Brain (organoid and tissue), 16 donors: ENCODE measurements at places on chromosomes 7 and 10.

DNA sequence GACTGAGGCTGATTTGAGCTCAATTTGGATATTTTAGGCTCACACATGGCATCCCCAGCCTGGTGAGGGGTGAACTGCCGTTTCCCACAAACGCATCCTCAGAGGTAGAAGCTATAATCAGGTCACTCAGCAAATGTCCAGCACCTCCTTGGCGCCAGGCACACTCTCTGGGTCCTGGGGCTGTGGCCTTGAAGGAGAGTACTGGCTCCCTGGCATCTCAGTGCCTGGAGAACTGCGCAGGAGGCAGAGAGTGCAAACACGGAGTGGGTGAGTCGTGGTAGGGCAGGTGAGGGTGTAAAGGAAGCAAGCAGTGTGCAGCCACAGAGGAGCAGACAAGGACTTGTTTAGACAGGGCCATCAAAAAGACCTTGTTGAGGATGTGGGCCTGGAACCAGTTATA, 224.0 kb upstream of the ZNF32 start:
- DNase-seq: no peak

GRCh38 chr10:62422068-62422590, 48.0 kb downstream of the ZNF365 start:
- no peak for DNase-seq

DNA sequence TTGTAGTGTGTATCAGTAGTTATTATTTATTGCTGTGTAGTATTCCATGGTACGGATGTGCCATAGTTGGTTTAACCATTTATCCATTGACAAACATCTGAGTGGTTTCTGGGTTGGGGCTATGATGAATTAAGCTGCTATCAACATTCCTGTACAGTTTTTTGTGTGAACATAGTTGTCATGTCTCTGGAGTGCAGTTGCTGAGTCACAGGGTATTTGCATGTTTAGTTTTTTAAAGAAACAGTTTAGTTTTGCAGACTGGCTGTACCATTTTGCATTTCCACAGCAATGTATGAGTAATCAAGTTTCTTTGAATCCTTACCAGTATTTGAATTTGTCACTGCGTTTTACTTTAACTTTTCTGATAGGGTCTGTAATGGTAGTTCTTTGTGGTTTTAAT, 516.7 kb upstream of the CELF2 start:
- no peak for DNase-seq

GRCh38 chr7:73761854-73762658, 8.0 kb downstream of the CLDN3 start:
- DNase-seq: no peak

DNA sequence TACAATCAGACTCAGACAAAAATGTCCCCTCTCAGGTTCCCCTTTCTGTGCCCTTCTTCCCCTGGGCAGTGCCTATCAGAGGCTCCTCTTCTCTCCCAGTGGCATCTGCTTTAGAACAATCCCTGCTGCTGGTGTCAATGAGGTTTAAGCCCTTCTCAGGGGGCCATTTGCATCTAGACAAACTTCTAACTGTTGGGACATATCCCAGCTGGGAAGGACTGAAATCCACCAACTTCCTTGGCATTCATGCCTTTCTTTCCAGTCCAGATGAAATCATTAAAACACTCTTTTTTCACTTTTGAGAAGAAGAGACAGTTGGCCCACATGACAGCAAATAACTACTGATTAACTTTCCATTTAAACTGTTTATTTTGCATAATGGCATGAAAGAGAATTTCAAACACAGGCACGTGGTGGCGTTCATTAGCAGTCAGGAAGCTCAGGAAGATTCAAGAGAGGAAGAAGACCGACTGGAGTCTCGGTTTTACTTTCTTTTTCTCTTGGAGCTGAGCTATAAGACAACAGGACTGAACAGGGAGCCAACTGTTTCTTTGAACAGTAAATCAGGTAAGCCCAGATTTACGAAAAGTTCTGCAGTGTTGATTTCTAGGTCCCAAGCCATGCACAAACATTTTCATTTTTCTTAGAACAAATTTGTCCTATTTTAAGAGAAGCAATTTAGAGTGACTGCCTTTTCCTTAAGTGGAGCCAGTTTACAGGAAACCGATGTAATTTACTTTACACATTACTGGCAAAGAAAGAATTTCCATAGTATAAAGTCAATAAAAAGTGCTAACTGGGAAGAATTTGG, at the start of gene GIMAP2:
Gene GIMAP2 (plus strand): TSS at position 488 of the 811 bp plus-strand sequence. CDS start 1,354 bp downstream, outside the sequence.
- DNase-seq: peak; percentile 15

DNA sequence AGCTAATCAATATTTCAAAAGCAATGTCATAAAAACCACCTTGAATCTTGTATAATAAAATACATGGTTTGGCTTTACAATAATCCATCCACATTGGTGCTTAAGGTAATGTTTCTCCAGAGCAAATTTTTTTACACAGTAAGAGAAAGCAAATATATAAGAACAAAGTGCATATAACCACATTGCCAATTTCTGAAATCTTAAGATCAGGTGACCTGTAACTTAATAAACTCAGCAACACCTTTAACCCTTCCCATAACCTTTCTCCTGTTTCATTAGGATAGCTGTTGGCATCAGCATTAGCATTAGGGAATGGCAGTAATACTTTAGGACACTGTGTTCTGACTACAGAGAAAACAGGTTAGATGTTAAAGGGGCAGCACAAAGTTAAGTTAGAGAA, 155.9 kb upstream of the SEMA3D start:
- DNase-seq: no peak

DNA sequence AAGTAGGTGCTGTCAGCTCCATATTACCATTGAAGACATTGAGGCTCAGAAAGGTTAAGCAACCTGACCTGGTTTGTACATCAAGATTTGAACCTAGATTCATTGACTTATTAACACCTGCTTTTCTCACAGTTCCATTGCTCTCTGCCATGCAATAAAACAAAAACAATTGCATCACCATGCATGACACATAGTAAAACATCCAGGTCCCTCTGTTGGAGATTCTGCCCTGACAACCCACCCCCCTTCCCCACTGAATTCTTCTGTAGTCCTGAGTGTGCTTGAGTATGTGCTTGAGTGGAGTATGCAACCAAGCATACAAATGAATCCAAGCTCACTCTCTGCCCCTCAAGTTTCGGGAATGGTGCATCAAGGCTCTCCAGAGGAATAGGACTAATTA, 6.0 kb upstream of the LMBR1 start:
- no peak for DNase-seq

GRCh38 chr10:130430852-130431704, 294.9 kb downstream of the GLRX3 start:
- DNase-seq: no peak

- DNase-seq: no peak
Observed at GRCh38 chr10:77093126-77093525, 544.5 kb downstream of the KCNMA1 start.

DNA sequence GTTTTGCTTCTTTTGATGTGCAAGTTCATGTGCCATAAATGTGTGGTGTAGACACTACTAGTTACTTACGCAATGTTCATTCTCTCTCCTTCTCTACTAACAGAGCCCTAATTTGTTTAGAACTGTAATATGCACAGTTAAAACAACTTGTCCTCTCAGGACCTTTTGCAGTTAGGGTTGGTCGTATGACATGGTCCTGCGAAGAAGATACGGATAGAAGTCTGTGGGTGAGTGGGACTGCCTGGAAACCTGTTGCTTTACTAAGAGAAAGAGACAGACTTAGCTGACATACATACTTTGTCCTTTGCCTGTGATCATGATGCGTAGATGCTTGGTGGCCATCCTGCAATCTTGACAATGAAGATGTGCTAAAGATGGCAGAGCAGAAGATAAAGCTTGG, 51.1 kb downstream of the PRPF18 start:
- DNase-seq: no peak

GRCh38 chr10:118238573-118239235, 103.4 kb downstream of the FAM204A start:
- DNase-seq: no peak

DNA sequence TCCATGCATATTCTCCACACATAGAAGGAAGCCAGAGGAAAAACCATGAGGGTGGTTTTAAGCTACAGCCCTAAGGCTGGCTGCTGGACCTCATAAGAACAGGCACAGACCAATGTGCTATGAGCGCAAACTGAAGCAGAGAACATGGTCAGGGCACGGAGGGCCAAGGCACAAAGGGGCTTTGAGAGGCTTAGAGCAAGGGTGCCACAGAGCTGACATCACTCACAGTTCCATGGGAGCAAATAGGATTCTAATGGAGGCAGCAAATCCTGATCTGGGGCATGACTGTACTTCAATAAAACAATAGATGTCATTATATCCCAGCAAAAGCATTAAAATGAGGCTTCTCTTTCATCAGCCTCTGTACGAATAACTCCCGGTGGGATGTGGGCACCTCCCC, 162.4 kb downstream of the COBL start:
- no peak for DNase-seq

- peak; percentile 27 for DNase-seq
Observed at GRCh38 chr10:5944389-5945189, 32.8 kb downstream of the IL15RA start.

DNA sequence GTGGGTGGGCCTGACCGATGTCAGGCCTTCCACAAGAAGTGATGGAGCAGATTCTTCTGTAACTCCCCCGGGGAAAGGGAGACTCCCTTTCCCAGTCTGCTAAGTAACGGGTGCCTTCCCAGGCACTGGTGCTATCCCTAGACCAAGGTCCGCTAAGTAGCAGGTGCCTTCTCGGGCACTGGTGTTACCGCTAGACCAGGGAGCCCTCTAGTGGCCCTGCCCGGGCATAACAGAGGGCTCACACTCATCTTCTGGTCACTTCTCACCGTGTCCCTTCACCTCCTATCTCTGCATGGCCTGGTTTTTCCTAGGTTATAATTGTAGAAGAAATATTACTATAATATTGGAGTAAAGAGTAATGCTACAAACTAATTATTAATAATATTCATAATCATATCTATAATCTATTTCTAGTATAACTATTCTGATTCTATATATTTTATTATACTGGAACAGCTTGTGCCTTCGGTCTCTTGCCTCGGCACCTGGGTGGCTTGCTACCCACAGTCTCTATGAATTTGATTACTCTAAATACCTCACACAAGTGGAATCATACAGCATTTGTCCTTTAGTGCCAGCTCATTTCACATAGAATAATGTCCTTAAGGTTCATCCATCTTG, 1378.7 kb downstream of the XPNPEP1 start:
- DNase-seq: peak; percentile 40

- DNase-seq: no peak
Observed at GRCh38 chr10:28302012-28302637, 739 bp downstream of the MPP7 start.

DNA sequence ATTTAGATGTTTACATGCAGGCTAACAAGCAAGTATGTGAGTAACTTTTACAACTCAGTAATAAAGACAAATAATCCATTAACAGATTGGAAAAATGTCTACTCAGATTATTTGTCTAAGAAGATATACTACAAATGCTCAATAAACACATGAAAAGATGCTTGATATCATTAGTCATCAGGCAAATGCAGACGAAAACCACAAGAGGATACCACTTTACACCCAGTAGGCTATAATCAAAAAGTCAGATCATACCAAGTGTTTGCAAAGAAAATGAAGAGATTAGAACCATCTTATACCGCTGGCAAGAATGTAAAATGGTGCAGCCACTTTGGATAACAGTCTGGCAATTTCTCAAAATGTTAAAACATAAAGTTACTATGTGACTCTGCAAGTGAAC, 84.1 kb downstream of the MALSU1 start:
- DNase-seq: no peak

DNA sequence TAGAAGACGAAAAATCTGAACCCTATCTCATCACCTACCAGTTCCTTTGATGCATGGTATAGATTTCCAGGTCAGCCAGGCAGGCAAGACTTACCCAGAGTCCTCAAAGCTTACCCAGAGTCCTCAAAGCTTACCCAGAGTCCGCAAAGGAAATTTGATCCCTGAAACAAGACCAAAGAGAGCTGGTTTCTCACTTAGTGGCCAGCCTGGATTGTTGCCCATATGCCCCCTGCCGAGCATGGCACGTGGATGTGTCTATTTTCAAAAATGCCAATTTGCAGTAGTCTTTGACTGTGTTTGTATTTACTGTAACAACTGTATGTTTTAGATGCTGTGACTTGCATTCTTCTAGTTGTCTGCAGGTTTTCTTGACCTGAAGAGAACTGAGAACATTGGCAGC, 120.2 kb upstream of the STARD3NL start:
- no peak for DNase-seq

GRCh38 chr10:114166043-114166442, 8.0 kb downstream of the CCDC186 start:
- no peak for DNase-seq

- DNase-seq: peak; percentile 50
Observed at GRCh38 chr7:55326081-55326835, 38.9 kb upstream of the LANCL2 start.

DNA sequence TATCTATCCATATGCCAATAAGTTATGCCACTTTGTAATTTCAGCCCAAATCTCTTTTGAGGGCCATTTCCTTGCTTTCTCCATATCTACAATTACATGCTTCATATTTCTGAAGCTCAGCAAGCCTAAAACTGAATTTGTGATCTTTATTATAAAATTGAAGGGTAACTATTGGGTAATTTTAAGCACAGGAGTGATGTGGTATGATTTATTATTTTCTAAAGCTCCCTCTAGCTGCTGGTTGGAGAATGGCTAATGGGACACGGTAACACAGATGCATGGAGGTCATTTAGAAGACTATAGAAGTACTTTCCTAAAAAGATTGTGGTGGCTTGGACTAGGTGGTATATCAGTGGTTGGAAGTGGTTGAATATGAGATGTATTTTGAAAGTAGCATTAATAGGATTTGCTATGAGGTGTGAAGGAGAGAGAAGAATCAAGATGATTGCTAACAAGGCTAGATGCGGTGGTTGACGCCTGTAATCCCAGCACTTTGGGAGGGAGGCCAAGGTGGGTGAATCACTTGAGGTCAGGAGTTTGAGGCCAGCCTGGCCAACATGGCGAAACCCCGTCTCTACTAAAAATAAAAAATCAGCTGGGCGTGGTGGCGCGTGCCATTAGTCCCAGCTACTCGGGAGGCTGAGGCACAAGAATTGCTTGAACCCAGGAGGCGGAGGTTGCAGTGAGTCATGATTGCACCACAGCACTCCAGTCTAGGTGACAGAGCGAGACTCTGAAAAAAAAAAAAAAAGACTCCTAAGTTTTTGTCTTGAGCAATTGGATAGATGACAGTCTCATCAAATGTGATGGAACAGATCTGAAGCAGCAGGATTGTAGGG, 13.9 kb downstream of the KLHDC10 start:
- no peak for DNase-seq

GRCh38 chr7:137020351-137020750, 151.9 kb downstream of the CHRM2 start:
- DNase-seq: no peak
